NCI-H1105 (cell line): ENCODE measurements at places on chromosomes 16 and 17.

GRCh38 chr16:49453021-49453420 is 79.4 kb downstream of the C16orf78 start:
- DNase-seq, result no peak

GRCh38 chr16:46743232-46743719 is 4.9 kb downstream of the MYLK3 start:
- DNase-seq, result no peak

GRCh38 chr17:350706-351448 is 1.7 kb downstream of the RPH3AL start:
- no peak for DNase-seq

DNA sequence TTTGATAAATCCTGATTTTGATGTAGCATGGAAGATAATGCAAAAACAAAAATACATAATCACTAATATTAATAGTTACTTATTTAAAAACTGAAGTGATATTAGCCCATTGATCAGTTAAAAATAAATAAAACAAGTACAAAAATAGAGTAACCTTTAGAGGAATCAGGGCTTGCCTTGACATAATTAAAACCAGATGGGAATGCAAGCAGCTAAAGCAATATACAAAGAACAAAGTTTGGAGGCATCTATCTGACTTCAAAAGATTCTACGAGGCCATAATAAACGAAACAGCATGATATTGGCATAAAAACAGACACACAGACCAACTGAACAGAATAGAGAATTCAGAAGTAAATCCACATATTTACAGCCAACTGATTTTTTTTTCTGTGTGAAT is 15.0 kb upstream of the HEATR3 start:
- DNase-seq, result no peak

- no peak for DNase-seq
Observed at GRCh38 chr17:34082404-34082803, 172.7 kb upstream of the CCL2 start.

DNA sequence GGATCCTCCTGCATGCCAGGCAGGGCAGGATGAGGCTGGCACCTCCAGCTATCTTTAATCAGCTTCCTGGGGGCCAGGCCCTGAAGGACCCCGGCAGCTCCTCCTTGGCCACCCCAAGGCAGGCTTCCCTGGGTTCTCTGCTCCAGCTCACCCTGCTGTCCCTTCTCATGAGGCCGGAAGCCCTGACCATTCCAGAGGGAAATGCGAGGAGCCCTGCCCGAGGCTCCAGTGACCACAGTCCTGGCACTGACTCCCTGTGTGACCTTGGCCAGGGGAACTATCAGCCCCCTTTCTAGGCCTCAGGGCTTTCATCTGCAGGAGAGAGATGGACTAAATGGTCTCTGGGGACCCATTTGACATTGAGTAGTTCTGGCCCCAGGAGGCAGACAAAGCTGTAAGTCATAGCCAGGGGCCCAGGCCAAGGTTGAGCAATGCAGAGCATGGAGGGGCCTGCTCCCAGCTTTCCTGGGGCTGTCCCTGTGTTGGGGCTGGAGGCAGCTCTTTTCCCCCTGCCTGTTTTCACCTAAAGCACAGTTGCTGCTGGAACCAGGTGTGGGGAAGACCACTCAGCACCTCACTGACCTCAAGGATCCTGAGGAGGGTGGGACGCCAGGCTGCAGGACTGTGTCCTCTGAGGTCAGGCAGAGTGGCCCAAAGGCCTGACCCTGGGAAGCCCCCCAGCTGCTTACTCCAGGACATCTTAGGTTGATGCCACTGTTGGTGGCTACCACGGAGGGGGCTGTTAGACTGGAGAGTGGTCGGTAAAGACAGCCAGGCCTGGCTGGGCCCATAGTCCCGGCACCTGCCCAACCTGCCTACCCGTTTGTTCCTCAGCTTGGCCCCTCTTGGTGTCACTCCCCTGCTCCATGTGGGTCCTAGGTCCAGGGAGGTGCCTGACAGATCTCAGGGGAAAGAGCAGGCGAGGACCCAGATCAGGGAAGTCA is 8.1 kb downstream of the KCNH6 start:
- DNase-seq, result no peak

DNA sequence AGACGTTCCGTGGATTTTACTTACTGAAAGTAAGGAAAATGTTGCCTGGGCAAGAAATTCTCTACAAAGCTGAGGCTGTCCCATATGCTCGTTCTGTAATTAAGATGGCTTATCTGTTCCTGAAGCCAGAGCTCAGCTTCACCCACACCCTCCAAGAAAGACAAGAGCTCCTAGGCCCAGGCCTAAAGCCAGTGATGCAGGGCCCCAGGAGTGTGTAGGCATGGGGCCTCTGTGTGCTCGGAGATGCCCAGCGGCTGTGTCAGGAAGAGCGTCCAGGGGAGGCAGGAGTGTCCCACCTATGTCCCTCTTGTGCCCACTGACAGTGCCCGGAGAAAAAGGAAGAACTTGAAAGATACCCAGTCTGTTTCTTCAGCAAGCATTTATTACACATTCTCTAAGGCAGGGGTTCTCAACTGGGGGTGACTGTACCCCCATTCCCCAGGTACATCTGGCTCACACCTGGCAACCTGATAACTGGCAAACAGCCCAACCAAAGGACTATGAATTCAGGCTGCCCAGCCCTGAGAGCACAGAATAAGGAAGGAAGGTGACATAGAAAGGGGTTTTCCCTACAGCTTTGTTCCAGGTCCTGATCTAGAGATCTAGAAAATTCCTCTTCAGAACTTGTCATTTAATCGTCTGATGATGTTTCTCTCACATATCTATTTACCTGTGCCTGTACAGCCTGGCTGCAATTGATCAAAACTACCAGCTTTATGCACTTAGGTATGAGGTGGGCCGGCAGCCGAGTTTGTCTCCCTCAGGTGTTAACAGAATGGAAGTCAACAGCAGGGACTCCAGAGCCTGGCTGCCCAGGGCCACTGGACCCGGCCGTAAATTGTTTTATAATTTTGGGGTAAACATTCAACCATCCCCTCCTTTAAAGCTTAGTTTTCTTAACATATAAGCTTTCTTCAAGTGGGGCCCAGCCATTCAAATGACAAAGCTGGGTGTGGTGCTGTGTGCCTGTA is 12.0 kb downstream of the SNN start:
- no peak for DNase-seq

DNA sequence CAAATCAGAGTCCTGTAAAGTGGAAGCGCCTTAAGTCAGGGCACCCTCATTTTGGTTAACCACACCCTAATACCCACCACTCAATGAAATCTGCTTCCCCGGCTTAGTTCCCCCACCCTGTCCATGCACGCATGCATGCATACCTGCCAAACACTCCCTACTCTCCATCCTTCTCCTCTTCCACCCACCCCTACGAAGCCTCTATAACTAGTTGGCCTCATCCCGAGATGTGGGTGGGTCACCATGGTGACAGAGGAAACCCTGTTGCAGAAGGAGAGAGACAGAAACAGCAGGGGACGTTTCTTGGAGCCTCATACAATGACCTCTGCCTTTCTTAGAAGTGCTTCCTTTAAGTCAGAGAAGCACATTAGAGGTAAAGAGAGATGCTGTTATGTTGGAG is 46.8 kb upstream of the DNAH9 start:
- DNase-seq, result no peak

GRCh38 chr16:86577314-86577971 is 906 bp upstream of the FOXL1 start:
- DNase-seq, result no peak

- DNase-seq, result no peak
Observed at GRCh38 chr16:87350681-87351319, 32.8 kb downstream of the FBXO31 start.

DNA sequence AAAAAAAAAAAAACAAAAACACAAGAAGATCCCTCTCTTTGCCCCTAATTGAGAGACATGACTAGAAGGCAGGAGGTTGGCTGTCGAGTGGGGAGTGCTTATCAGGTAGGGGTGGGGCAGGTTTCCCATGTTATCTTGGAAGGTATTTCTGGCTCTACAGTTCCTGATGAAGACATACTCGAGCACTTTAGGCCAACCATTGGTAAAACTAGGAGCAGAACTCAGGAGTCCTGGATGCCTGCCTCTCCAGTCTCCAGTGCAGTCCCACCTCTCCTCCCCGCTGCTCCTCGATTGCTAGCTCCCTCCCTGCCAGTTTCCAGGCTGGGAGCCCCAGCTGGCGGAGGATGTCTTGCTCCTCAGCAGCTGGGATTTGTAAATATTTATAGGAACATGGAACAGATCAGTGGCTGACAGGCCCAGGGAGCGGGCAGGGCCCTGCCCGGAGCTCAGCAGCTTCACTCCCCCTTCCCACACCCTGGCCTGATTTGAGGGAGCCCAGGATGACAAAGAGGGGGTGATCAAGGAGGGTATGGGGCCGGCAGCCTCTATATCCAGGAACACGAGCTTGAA is 11.4 kb upstream of the C1QL1 start:
- no peak for DNase-seq

DNA sequence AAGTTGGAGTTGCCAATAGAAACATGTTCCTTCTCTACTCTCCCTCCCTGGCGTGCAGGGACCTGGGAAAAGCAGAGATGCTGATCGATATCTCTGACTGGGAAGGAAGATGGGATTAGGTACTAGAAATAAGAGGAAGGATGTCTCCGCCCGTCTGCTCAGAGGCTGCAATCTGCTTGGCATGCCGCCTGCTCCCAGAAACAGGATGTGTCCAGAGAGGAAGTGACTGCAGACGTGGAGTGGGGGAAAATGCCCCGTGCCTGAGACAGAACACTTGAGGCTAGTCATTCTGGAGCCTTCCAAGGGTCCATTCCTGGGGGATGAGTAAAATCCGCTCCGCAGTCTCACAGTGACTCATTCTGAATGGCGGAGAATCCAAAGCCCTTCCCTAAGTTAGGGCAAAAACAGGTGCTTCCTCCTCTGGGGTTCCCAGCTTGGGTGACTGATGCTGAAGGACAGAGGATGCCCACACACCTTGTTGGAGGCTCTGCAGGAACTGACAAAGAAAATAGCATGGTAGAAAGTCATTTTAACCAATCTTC is 45.0 kb upstream of the SMURF2 start:
- DNase-seq, result no peak

GRCh38 chr17:68780596-68780995 is 174.6 kb downstream of the ABCA8 start:
- DNase-seq, result no peak

DNA sequence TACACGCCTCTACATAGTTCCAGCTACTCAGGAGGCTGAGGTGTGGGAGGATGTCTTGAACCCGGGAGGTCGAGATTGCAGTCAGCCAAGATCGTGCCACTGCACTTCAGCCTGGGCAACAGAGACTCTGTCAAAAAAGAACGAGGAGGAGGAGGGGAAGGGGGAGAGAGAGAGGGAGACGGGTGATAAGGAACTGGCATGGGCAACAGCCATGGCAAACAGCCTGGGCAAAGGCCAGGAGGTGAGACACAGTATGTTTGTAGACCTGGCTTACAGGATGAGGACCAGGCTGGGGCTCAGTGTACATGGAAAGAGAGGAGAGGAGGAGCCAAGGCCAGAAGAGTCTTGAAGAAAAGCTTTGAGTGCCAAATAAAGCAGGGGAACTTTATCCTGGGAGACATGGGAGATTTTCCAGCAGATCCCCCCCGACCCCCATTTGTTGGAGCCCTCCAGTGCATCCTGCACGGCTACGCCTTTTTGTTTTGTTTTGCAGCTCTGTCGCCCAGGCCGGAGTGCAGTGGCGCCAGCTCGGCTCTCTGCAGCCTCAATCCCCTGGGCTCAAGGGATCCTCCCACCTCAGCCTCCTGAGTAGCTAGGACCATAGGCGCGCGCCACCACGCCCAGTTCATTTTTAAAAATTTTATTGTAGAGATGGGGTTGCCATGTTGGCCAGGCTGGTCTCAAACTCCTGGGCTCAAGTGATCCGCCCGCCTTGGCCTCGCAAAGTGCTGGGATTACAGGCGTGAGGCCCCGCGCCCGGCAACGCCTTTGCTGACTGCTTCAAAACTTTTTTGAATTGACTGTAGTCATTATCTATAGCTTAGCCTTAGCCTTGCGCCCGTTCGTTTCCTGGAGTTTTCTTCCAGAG is 1.3 kb upstream of the ALKBH5 start:
- no peak for DNase-seq

DNA sequence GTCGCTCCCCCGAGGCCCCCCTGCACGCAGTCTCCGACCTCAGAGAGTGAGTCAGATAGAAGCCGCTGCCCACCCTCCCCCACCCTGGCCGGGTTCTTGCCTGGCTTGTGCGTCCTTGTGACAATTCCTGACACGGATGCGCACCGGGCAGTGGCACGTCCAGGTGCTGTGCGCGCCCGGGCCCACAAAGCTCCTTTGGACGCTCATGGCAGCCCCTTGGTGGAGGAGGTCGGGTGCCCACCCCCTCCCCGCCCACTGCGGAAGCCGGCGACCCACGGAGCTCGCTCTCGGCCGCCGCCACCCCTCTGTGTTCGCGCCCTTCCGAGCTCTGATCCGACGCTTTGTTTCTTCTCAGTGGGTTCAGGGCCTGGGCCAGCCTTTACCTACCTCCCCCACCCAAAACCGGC is 662 bp upstream of the TUBB3 start:
- peak; percentile 4 for DNase-seq

DNA sequence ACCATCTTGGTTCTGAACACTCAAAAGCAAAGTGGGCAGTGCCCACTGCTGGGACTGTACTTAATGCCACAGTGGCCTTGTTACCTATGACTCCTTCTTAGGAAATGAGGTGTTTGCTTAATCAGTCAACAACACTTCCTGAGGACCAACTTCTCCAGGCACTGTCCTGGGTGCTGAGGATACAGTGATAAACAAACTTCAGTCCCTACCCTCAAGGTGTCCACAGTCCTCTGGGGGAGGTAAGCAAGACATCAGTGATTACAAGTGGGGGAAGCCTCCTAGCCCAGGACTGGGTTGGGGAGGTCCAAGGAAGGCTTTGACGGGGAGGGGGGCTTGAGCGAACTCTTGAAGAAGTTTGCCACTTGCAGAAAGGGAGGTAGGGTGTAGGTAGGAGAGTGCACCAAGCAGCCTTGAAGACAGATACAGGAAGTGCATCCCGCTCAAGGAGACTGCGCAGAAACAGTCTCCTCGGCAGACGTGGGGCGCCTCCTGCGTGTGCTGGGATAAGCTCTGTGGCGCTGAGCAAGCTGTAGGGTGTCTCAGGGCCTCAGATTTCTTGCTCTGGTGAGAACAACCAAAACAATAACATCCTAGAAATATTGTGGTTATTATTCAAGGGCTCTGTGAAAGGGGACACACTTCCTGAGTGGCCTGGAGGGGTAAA is 2.6 kb upstream of the ABCC3 start:
- no peak for DNase-seq

GRCh38 chr17:49223517-49224197 is 6.9 kb downstream of the PHOSPHO1 start:
- peak; percentile 28 for DNase-seq

GRCh38 chr16:55955424-55955823 is 80.3 kb upstream of the CES5A start:
- DNase-seq, result no peak

GRCh38 chr16:85851034-85851785 is 47.8 kb upstream of the IRF8 start:
- no peak for DNase-seq

DNA sequence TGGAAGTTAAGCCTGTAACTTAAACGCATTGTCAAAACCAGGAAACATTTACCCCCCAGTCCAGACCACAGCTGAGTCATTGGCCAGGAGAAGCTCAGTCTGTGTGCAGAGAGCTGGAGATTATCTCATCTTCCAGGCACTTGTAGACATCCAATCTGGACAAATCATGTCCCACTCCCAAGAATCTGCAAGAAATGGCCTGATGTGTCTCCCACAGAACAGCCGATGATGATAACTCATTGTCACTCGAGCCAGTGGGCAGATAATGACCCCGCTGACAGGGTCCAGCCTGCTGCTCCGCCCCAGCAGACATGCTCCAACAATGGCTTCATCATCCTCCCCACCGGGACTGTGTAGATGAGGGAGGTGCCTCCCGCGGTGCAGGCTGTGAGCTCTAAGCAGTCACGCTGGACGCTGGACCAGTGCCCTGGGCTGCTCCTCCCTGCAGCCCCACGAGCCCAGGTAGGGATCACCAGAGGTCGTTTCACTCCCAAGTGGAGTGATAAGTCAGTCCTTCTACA is 322.5 kb downstream of the C16orf95 start:
- no peak for DNase-seq
